ENCODE measurements at places on chromosomes 16 and 17. TPM values are rescaled to one million over a fixed set of nuclear protein-coding genes. Genes with fewer than 3 reads are reported as not detected.
A peak's percentile ranks its signal among the peaks of the same experiment; 100 is the strongest.

Gene RHBDL1
- 3.0 TPM for total RNA-seq

DNA sequence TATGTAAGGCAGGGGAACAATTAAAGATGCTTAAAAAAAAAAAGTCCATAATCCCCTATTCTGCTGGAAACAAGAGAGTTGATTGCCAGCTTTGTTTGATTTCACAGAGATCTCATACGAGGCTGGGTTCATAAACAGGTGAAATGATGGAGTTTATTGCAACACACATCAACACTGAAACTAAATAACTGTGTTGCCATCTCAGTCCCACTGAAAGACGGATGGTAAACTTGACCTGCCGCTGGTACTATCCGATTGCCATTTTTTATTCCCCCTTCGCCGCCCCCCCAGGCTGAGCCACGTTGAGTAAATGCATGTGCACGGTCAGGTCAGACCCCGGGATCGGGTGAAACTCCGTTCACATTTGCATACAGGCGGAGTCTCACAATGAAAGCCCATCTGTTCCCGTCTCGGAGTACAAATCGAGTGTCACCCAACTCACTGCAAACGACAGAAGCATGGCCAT is 119.2 kb downstream of the SKAP1 start:
- DNase-seq, result no peak
- peaks cover 98% of the 10 kb centered on the region for H3K27me3 ChIP-seq
- H3K4me1 ChIP-seq, result peaks cover 14% of the 10 kb centered on the region
- no peak overlapping the region for H3K27ac ChIP-seq
- no peaks in the 10 kb centered on the region for H3K36me3 ChIP-seq

GRCh38 chr16:71895679-71896365 is 491 bp downstream of the IST1 start:
- peaks cover 21% of the 10 kb centered on the region for H3K4me1 ChIP-seq
- no peak for DNase-seq
- peak overlapping the region; percentile 98 for H3K27ac ChIP-seq

DNA sequence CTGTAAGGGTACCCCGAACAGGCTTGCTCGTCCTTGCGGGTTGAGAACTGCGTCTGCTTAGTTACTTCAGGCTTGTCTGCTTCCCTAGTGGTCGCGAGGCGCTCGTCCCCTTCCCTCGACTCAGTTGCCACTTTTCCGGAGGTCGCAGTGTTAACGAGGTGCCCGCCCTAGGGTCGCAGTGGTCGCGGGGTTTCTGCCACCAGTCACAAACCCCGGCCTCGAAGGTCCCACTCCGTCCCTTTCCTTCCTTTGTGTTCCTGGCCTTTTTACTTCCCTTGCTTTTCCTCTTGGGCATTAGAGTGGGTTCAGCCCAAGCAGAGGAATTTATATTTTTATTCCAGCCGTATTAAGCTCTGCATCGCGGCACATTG is 299 bp downstream of the NUP85 start:
- H3K27me3 ChIP-seq, result no peaks in the 10 kb centered on the region
- peak overlapping the region; percentile 97 for H3K4me3 ChIP-seq
- H3K36me3 ChIP-seq, result peaks cover 3% of the 10 kb centered on the region
- peak overlapping the region; percentile 100 for H3K27ac ChIP-seq

DNA sequence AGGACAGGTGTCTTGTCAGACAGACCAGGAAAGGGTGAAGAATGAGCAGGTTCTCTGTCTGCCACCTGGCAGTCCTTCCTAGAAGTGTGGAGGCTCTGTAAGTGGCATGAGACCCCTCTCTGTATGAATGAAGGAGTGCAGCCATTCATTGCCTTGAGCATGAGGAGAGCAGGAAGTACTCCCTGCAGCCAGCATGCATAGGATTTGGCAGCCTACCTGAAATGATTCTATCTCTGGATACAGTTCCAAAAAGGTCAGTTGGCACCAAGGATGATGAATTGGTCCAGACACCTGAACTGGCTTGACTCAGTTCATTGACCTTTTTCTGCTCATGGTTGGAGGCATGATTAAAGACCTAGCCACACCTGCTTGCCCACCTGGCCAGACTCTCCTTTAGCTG is 163.0 kb downstream of the PRKCB start:
- no peak overlapping the region for H3K4me3 ChIP-seq
- H3K27me3 ChIP-seq, result peaks cover 12% of the 10 kb centered on the region
- no peak for DNase-seq
- H3K4me1 ChIP-seq, result no peaks in the 10 kb centered on the region
- H3K36me3 ChIP-seq, result no peaks in the 10 kb centered on the region
- no peak overlapping the region for H3K27ac ChIP-seq

GRCh38 chr17:75487351-75488070 is 27.8 kb downstream of the CASKIN2 start:
- no peak for DNase-seq
- H3K36me3 ChIP-seq, result no peaks in the 10 kb centered on the region
- H3K27me3 ChIP-seq, result no peaks in the 10 kb centered on the region

DNA sequence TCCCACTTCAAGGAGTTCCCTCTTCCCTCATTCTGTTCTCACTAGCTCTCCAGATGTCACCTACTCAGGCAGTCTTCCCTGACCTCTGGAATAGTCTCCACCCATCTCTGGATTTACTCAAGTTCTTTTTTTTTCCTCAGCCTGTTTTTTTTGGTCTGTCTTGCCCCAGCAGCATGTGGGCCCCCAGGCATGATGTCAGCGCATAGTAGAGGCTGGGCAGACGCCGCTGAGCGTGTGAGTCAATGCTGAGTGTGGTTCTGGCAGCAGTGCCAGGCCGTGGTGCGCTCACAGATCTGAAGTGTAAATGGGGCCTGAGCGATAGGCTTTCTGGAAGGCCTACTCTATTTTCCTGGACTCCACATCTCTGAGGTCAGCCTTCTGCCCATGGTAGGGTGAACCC is 2.7 kb upstream of the KCNJ18 start:
- H3K36me3 ChIP-seq, result peaks cover 5% of the 10 kb centered on the region
- no peak for DNase-seq
- H3K27ac ChIP-seq, result no peak overlapping the region

GRCh38 chr17:3794557-3795389 is 6.2 kb downstream of the ITGAE start:
- no peaks in the 10 kb centered on the region for H3K36me3 ChIP-seq
- peak overlapping the region; percentile 12 for H3K27ac ChIP-seq
- no peak for DNase-seq
- H3K4me1 ChIP-seq, result no peaks in the 10 kb centered on the region
- H3K4me3 ChIP-seq, result no peak overlapping the region

DNA sequence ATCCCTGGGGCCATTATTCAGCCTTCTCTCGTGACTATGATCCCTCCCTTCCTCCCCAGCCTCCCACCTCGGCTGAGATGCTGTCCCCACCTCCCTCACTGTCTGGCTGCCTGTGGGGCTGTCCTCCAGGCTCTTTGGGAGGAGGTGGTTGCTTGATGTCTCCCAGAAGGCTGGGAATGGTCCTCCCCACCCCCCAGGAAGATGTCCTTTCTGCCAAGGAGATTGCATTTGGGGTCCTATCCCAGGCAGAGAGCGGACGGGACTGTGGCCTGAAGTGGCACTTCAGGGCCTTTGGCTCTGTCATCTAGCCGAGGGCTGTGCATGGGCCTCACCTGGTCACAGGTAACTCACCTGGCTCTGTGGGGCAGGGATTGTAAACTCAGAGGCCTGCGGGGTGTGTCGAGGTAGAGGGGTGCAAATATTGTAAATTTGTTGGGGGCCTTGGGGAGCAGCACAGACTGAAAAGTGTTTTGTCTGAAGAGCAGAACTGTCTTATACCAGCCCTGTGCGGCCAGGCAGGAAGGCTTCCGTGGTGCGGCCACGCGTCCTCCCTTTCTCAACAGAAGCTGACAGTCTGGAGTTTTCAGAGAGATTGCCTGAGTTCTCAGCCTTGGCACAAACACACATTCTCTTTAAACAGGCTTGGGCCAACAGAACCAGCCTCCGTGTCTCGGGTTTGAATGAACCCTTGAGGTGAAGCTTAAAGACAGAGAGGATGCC is 177.9 kb downstream of the SEC14L1 start:
- H3K4me3 ChIP-seq, result no peak overlapping the region
- H3K4me1 ChIP-seq, result peaks cover 45% of the 10 kb centered on the region
- no peaks in the 10 kb centered on the region for H3K27me3 ChIP-seq
- H3K36me3 ChIP-seq, result no peaks in the 10 kb centered on the region

GRCh38 chr16:28845293-28845692 is 855 bp downstream of the TUFM start:
- no peak for DNase-seq
- H3K36me3 ChIP-seq, result peaks cover 9% of the 10 kb centered on the region
- peaks cover 4% of the 10 kb centered on the region for H3K27me3 ChIP-seq
- peaks cover 31% of the 10 kb centered on the region for H3K4me1 ChIP-seq
- H3K27ac ChIP-seq, result peak overlapping the region; percentile 93
- peak overlapping the region; percentile 98 for H3K4me3 ChIP-seq

DNA sequence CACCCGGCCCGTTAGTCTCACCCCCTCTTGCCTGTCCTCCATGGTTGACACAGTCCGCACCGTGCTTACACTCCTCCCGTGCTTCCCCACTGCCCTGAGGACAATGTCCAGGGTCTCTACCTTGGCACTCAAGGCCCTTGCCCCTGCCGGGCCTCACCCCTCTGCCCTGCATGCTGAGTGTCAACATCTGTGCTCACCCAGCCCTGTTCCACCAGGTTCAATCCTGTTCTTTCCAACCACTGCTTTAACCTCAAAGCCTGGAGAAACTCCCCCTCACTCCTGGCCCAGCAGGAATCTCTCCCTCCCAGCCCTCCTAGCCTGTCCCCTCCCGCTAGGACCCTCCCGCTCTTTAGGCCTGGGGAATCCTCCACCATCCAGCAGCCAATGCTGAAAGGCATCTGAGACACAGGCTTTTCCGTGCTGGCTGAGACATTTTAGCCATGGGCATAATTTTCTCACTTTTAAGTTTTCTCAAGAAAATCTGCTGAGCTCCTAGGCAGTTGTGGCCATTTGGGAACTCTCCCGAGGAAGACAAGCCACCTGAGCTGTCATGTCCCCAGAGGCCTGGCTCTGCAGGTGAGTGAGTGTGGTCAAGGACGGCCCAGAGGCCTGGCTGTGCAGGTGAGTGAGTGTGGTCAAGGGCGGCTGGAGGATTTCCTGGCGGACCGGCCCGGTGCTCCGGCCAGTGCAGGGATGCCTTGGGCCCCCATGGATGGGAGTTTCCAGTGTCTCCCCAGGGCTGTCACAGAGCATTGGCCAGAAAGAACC is 10.8 kb upstream of the P2RX1 start:
- H3K36me3 ChIP-seq, result no peaks in the 10 kb centered on the region
- H3K4me1 ChIP-seq, result peaks cover 15% of the 10 kb centered on the region
- DNase-seq, result no peak
- H3K27me3 ChIP-seq, result no peaks in the 10 kb centered on the region
